ENCODE measurements at places on chromosomes 12 and 14. TPM values are rescaled to one million over a fixed set of nuclear protein-coding genes. Genes with fewer than 3 reads are reported as not detected.

GRCh38 chr12:110919720-110920119, 659 bp downstream of the MYL2 start:
- no peak for DNase-seq

DNA sequence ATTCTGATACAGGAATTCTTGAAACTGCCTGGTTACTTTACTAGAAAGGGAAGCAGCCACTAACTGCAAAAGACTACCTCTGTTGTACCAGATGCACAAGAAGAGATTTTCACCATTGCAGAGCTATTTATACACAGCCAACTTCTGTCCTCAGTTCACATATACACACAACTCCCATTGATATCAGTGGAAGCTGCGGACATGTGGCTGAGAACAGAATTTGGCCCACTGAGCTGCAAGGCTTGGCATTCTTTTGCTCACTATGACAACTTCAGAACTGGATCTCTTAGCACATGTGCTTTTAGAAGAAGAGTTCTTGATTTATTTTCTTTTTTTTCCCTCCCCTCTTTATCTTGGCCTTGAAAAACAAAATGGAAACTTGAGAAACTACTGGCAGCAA, 28.3 kb downstream of the PTPRO start:
- no peak for DNase-seq

DNA sequence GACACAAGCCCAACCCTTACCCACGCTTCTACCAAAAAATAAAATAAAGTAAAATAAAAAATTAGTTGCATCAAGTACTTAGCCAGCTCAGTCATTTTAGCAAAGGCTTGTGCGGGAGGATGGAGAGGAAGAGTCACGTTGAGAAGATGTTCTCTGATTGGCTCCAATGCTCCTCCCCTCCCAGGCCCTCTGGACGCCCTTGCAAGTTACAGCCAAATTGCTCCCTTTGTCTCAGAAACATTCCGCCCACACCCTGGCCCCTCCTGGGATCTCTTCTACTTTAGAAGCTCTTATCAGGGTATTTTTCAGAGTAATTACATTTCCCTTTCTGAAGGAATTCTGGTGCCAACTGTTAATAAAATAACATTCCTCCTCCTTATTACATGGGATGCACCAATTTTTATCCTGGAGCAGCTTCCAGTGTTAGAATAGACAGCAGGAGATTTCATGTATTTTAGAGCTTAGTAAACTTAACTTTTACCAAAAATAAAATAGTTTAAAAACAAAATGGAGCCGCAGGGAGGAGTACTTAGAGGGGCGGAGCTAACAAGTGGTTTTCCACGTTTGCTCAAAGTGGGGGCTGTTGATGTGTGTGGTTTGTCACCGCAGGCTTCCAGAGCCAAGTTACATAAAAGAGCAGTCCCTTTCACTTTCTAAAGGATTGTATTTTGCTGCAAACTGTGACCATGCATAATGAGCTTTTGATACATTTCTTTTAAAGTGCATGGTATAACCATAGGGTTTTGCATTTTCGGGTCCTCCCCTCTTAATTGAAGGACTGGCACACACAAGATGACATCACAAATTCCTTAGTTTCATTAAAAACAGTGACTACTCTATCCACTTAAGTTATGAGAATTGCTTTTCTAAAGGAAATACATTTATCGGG, 71.7 kb upstream of the RAP1B start:
- peak; percentile 84 for DNase-seq

DNA sequence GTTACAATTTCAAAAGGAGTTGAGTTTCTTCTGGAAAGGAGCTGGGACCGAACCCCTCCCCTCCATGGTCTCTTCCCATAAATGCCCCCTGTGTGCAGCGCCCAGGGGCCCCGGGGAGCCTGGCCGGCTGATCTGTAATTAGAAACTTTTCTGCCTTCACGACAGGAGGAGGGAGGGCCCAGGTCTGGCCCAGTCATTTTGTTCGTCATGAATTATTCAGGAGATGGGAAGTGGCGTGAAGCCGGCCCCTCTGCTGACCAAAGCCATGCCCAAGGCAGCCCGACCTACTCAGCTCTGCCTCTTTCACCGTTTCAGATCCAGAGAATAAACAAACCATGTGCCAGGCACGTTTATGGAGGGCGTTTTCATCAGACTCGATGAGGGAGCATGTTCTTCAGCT, 33.3 kb upstream of the MSI1 start:
- peak; percentile 83 for DNase-seq

DNA sequence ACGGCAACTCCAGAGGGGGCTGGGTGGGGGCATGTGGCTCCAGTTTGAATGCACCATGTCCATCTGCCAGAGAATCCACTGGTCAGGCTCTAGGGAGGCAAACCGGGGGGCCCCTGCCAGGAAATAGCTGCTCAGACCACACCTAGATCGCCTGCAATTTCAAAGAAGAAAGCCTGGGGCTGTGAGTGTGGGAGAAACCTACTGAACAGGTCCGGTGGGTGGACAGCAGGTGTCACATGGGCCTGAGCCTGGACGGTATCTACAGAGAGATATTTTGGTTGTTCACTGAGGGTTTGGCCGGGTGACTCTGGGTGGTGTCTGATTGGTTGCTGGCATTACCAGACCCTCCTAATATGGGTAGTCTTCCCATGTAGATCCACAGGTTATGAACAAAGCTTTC, 32.0 kb downstream of the DAO start:
- DNase-seq: no peak

OR6C4 gene
- not detected for total RNA-seq

WNT5B gene
- total RNA-seq: 2.7 TPM

KRT5 gene
- total RNA-seq: not detected

RASSF9 gene
- total RNA-seq: 0.35 TPM

RFX4 gene
- total RNA-seq: 2.1 TPM

BMAL2 gene
- 15.9 TPM for total RNA-seq

IQSEC3 gene
- total RNA-seq: 2.1 TPM

IL26 gene
- total RNA-seq: not detected

CARMIL3 gene
- 11.8 TPM for total RNA-seq
